Fibroblast of skin of left quadriceps (primary cell): ENCODE measurements at places on chromosomes 6 and 20.

GRCh38 chr6:38459291-38459690 lies 180.4 kb downstream of the BTBD9 start:
- DNase-seq = peak; percentile 23

DNA sequence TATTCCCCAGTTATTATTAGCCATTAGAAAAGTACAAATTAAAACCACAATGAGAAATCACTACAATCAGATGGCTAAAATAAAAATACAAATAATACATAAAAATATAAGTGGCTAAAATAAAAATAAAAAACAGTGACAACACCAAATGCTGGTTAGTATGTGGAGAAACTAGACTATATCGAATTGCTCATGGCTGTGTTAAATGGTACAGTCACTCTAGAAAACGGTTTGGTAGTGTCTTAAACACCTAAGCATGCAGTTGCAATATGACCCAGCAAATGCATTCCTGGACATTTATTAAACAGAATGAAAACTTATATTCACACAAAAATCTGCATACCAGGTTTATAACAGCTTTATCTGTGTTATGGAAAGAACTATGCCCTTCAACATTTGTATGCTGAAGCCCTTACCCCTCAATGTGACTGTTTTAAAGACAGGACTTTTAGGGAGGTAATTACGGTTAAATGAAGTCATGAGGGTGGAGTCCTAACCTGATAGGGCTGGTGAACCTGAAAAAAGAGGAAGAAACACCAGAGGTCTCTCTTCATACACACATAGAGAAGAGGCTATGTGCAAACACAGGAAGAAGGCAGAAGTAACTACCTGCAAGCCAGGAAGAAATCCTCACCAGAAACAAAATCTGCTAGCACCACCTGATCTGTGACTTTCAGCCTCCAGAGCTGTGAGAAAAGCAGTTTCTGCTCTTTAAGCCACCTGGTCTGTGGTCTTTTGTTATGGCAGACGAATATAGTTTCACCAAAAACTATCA lies 84.9 kb downstream of the ASCC3 start:
- no peak for DNase-seq

GRCh38 chr6:52020945-52021570 lies 66.4 kb downstream of the PKHD1 start:
- no peak for DNase-seq

DNA sequence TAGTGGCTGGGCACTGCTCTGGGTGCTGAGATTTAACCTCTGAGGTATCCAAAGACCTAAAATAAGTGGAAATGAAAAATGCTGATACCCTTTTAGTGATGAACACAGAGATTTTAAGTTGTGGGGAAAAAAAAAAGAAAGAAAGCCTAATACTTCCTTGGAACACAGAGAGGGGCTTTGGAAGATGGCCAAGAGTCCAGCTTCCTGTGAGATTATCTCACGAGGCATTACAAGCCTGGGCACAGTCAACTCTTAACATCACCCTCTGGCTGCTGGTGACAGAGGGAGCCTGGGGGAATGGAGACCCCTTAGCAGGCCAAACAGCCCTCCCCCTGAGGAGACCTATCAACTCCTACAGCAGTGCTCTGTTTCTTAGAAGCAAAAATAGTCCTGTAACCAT lies 19.7 kb downstream of the BTN2A1 start:
- DNase-seq = no peak

GRCh38 chr6:21377356-21377755 lies 216.2 kb upstream of the SOX4 start:
- no peak for DNase-seq

GRCh38 chr6:12385316-12385715 lies 95.2 kb downstream of the EDN1 start:
- DNase-seq = no peak

DNA sequence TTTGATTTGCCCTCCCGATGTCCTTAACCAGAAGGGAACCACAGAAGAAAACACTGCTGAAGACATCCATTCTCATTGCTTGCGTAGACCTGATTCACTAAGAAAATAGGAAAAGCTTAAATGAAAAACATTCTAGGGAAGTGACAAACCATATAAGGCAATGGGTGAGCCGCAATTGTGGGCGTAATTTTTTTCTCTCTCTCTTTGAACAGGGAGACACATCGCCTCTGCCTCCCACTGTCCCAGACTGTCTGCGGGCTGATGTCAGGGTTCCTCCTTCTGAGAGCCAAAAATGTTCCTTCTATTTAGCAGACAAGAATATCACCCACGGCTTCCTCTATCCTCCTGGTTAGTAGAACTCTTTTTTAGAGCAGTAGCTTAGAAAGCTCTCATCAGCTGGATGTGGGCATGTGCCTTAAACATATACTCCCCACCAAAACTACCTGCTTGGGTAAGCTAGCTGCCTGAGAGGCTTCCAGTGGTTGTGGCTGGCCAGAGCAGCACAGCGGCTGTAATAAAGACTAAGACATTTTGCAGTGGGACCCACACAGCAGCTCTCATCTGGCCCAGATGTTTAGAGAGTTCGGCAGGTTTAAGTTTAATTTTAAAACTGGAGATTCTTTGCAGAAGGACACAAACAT lies 22.7 kb upstream of the CTAGE9 start:
- no peak for DNase-seq

DNA sequence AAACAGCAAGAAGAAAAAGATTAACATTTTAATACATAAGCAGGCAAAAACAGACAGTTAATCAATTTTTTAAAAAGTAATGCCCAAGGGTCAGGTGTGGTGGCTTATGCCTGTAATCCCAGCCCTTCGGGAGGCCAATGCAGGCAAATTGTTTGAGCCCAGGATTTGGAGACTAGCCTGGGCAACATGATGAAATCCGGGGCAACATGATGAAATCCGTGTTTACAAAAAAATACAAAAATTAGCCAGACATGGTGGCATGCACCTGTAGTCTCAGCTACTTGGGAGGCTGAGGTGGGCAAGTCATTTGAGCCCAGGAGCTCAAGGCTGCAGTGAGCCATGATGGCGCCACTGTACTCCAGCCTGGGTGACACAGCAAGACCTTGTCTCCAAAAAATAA lies 94.1 kb upstream of the DST start:
- no peak for DNase-seq

DNA sequence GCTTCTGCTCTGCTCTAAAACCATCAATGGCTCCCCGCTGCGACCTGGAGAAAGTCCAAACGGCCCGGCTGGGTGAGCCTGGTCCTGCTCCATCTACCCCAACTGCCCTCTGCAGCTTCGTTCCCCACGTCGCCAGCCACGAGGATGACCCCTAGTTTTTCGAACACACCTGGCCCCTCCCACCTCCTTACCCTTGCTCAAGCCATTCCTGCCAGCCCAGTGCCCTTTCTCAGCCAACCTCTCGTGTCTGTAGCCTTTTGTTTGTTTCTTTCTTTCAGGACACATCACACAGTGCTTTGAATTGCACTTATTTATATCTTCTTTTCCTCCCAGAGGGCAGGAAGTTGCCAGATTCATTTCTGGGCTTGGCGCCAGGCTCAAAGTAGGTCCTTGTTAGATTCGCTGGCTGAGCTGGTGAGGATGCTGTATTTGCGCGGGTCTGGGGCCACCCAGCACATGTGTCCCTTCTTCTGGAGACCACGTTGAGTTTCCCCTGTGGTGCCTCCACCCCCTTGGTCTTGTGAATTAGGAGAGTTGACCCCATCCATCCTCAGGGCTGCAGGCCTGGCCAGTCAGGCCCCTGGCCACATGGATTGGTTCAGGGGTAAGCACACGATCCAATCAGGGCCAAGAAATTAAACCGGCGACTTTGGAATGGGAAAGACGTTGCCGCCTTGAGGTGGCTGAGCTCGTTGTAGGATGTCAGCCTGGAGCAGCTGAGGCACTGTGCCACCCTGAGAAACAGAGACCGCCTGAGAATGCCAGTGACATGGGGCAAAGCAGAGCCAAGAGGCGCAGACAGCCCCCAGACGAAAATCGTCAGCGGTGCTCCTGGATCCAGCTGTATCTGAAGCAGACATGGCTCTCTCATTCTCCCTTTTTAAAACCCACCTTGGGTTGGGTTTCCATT lies 156.0 kb downstream of the CEBPB start:
- DNase-seq = peak; percentile 76

GRCh38 chr20:9660236-9660868 lies 146.0 kb downstream of the LAMP5 start:
- DNase-seq = no peak

DNA sequence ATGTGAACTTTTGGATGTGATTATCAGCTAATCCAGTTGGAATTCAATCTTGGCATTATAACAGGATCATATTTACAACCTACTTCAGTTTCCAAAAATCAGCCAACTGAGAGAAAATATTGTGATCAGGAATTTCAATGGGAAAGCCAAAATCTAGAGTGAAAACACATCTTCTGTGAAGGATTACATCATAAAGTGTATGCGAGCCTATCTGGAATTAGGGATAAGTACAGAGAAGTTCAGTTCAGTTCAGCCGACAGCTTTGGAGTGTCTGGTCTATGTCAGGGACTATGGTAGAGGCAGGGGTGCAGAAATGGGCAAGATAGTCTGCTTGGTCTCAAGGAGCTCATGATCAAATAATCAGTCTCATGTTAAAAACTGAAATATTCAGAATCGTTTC lies 12.3 kb upstream of the PRIM2 start:
- no peak for DNase-seq

GRCh38 chr20:48930035-48930434 lies 8.5 kb downstream of the ARFGEF2 start:
- DNase-seq = no peak

GRCh38 chr20:37365760-37366638 lies 20.1 kb downstream of the SRC start:
- DNase-seq = no peak

GRCh38 chr6:62042429-62042828 lies 243.6 kb downstream of the KHDRBS2 start:
- no peak for DNase-seq

DNA sequence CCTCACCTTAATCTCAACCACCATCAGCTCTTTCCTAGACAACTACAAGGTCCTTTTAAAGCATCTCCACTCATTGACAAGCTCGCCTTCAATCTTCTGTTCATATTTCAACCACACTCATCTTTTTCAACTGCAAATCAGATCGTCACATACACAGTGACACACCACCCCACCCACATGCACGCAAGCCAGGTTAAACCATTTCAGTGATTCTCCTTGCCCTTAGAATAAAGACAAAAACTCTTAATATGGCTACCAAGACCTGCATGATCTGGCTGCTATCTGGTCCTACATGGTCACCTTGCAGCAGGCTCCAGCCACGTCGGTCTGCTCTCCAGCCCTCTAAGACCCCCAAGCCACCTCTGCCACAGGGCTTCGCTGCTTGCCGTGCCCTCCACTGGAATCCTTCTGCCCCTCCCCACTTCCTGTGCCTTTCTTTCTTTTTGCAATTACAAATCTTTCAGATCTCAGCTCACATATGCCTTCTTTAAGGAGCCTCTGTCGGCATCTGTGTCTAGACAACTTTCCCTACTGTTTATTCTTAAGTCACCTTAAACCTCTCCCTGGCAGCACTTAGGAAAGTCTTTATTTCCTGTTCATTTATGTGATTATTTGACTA lies 507.3 kb upstream of the ARID1B start:
- no peak for DNase-seq

DNA sequence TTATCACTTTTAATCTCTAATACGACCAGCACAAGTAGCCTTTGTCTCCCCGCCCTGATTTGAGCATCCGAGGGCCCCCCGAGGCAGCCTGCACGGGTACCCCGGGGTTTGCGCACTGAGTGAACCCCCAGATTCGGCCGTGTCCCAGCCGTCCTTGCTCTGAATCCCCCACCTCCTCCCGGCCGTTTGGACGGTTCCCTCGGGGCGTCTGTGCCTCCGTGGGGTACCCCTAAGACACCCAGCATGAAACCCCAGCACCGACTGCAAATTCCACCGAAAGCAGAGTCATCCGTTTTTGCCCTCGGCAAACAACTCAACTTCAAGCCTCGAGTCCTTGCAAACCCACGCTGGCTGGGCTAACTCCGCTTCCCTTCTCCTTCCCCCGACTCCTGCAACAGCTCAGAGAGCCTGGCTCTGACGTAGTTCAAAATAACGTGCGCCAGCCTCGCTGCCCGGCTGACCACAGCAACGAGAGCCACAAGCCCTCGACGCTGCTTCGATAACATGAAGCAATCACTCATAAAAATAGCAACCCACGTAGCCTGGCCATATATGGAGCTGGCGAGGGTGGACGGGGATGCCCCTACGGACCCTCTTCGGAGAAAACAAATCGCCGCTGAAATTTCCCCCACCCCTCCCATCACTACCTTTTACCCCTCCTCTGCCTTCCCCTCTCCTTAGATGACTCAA lies 764 bp upstream of the SNAP25 start:
- peak; percentile 62 for DNase-seq

GRCh38 chr6:33175436-33176069 lies 16.7 kb downstream of the COL11A2 start:
- no peak for DNase-seq

- DNase-seq = no peak
Observed at GRCh38 chr6:163288066-163288465, 126.5 kb upstream of the QKI start.

- no peak for DNase-seq
Observed at GRCh38 chr6:142376800-142377496, 75.1 kb downstream of the ADGRG6 start.

DNA sequence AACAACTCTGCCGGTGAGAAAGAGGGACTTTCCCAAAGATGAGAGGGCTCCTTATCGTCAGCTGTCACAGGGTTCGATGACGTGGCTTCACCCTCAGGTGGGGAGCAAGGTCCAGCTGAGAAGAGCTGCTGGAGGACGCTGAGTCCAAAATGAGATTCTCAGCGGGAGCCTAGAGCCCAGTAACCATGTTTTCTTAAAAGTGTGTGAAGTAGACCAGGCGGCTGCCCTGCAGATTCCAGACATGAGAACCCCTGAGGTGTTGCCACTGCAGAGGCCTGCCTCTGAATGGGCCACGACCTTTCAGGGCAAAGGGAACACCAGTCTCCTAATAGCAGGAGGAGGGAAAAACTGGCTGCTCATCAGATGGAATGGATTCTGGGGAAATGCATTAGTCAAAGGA lies 375.1 kb downstream of the BTBD9 start:
- DNase-seq = no peak

DNA sequence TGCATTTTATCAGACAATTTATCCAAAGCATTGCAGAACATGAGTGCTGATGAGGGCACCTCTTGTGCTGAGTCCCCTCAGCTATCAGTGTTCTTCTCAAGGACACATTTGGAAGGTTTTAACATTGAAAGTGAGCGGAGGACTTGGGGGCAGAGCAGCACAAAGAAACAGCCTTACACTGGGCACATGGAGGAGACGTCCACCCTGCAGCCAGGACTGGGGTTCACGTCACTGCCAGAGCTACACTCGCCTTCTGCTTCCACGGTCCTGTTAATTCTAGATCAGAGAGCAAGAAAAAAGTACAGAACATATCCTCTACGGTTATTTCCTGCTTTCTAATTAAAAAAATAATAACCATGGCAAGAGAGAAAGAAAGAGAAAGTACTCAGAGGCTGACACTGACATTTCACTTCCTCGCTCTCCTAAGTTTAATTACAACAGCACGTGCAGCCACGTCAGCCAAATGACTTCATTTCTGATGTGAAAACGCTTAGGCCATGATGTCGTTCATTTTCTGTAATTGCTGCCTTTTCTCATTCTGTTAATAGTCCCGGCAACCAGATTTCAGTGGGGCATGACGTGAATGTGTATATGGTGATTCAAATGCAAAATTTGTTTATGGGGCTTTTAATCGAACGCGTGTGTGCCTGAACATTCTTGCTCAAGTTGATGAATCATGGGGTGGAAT lies 5.1 kb downstream of the PRND start:
- peak; percentile 55 for DNase-seq

- DNase-seq = no peak
Observed at GRCh38 chr6:2918936-2919335, 15.8 kb upstream of the SERPINB9 start.

- no peak for DNase-seq
Observed at GRCh38 chr6:125175466-125176048, 22.0 kb downstream of the TPD52L1 start.
